ENCODE measurements at places on chromosomes 6 and 20.
A peak's percentile ranks its signal among the peaks of the same experiment; 100 is the strongest.

DNA sequence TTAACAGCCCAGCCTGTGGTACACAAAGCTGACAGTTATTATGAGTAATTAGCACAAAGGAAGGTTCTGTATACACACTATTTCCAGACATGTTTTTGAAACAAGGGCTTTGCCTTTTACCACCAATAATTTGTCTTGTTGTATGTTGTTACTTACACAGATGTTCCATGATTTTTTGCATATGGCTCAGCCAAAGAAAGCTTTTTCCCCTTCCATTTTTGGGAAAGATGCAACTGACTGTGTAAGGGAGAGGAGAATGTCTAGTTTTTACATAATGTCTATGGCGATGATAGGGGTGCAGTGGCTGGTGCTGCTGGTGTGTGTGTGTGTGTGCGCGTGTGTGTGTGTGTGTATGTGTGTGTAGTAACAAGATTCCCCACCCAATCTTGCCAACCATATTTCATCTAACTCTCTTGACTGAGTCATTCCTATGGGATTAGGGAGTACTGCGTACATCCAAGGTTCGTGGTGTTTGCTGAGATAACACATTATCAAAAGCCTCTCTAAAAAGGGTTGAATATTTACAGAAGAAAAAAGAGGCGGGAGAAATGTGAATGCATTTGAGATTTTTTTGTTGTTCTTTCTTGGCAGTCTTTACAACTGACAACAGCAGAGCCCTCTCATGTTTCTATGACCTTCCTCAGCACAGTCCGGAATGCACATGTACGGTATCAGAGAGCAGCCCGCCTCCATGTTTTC, 192.2 kb downstream of the GMPR start:
- no peak for DNase-seq

DNA sequence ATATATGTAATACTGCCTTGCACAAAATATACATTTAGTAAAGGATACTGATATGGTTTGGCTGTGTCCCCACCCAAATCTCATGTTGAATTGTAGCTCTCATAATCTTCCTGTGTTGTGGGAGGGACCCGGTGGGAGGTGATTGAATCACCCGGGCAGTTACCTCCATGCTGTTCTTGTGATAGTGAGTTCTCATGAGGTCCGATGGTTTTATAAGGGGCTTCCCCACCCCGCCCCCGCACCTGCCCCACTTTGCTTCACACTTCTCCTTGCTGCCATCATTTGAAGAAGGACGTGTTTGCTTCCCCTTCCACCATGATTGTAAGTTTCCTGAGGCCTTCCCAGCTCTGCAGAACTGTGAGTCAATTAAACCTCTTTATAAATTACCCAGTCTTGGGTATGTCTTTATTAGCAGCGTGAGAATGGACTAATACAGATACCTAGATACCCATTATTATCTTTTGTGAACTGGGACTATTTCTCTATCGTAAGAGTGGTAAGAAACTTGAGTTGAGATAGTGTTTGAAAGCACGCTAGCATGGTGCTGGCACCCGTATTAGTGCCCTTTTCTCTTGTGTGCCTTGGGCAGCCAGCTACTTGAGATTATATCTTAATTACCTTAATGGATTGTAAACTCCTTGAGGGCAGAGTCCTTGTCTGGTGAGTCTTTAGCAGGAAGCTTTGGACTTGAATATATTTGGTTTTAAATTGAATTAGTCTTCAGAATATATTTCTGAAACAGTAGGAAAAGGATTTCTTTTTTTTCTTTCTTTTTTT, 25.6 kb downstream of the TOP1 start:
- no peak for DNase-seq

GRCh38 chr6:27156874-27157458, 90.5 kb upstream of the PRSS16 start:
- DNase-seq: no peak

DNA sequence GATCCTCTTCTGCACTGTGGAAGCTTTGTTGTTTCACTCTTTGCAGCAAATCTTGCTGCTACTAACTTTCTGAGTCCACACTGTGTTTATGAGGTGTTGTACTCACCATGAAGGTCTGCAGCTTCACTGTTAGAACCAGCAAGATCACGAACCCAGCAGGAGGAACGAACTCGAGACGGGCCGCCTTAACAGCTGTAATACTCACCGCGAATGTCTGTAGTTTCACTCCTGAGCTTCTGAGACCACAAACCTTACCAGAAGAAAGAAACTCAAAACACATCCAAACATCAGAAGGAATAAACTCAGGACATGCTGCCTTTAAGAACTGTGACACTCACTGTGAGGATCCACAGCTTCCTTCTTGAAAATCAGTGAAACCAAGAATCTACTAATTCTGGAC, 48.1 kb upstream of the MBOAT1 start:
- no peak for DNase-seq

DNA sequence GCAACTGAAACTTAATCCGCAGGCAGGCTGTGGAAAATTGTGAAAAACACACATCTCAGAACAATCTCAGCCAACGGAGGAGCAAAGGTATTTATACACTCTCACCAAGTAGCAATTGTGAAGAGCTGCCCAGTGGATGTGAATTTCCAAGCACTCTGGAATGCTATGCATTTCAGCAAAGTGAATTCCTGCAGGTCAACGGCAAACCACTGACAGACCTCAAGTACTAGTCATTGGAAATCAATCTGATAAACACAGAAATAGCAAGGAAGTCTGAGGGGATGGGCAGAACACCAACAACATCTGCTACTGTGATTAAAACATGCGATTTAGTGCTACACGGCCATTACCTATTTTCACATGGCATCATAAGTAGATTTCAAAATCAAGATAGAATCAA, 429.1 kb downstream of the HTR1B start:
- no peak for DNase-seq

DNA sequence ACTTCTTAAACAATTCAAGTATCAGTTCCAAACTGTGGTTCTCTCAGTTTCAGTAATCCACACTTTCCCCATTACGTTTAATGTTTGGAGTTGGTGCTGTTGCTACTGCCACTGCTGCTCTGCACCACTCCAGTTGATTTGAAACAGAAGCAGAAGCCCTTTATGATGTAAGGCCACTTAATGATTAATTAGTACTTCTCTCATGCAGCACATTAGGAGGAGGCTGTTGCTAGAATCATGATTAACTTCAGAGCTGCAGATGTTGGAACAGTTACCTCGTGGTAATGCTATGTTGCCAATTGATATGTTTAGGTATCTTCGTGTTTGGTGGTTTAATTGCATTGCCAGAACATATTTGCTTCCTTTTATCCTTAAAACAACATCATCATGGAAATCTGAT, 986.2 kb upstream of the CITED2 start:
- peak; percentile 6 for DNase-seq

DNA sequence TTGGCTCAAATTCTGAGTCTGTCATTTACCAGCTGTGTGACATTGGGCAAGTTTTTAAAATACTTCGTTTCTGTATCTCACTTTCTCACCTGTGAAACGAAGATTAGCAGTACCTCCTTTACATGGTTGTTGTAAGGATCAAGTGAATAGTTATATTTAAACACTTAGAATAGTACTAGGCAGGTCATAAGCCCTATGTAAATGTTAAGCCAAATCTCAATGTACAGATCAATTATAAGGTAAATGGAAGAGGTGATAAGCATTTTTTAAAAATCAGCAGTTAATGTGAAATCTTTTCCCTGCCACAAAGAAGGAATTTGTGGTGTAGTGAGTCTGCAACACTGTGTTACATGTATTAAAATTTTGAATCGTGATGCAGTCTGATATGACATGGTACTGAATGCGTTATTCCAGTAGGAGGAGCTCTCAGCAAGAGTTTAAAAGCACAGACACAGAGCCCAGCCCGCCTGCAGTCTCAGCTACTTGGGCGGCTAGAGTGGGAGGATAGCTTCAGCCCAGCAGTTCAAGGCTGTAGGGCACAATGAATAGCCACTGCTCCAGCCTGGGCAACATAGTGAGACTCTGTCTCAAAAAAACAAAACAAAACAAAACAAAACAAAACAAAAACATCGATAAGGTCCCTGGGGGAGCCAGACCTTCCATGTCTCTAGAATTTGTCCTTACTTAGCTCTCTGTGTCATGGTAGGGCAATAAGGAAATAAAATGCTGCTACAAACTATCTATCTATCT, 46.0 kb downstream of the GTF2H5 start:
- DNase-seq: peak; percentile 83

GRCh38 chr6:52553719-52554118, 23.1 kb downstream of the TRAM2 start:
- DNase-seq: no peak

- no peak for DNase-seq
Observed at GRCh38 chr20:59564171-59564570, 40.2 kb upstream of the PHACTR3 start.

DNA sequence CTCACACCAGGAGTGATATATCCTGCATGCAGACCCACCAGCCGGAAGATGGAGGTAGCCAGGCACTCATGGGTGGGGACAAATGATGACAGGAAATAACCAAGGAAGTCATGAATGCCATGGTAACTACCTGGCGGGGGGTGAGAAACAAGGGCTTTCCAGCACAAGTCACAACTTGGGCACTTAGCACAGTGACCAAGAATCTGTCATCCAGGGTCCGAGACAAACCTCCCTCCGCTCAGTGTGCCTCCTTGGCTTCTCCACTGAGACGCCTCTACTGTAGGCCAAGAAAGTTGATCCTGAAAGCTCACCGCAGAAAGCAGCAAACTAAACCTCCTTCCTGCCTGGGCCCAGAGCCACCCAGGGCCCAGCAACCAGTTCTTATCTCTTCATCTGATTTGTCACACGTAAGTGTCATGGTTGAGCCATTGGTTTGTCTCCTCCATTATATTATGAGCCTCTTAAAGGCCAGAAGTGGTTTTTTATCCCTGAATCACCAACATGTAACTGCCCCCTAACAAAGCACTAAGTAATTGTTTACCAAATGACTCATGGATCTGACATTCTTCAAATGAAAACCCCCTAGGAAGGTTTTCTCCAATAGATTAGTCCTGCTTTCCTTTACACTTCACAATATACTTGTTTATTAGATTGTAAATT, 84.3 kb upstream of the TAB2 start:
- DNase-seq: peak; percentile 86

GRCh38 chr6:17986656-17987446, 584 bp downstream of the KIF13A start:
- peak; percentile 10 for DNase-seq

DNA sequence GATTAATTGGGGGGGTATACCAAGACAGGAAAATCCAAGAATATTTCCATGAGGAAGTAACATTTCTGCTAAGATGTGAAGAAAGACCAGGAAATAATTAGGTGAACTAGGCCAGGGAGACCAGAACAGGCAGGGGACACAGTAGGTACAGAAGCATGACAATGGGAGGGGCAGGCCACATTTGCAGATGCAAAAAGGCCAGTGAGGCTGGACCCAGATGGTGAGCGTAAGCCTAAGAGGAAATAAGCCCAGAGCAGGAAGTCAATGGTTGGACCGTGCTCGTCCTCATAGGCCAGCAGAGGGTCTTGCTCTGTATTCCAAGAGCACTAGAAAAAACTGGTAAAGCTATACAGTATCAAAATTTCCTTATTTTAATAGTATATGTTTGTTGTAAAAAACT, 9.4 kb downstream of the CEP162 start:
- DNase-seq: no peak

GRCh38 chr6:43509142-43509983, 783 bp downstream of the LRRC73 start:
- DNase-seq: no peak

DNA sequence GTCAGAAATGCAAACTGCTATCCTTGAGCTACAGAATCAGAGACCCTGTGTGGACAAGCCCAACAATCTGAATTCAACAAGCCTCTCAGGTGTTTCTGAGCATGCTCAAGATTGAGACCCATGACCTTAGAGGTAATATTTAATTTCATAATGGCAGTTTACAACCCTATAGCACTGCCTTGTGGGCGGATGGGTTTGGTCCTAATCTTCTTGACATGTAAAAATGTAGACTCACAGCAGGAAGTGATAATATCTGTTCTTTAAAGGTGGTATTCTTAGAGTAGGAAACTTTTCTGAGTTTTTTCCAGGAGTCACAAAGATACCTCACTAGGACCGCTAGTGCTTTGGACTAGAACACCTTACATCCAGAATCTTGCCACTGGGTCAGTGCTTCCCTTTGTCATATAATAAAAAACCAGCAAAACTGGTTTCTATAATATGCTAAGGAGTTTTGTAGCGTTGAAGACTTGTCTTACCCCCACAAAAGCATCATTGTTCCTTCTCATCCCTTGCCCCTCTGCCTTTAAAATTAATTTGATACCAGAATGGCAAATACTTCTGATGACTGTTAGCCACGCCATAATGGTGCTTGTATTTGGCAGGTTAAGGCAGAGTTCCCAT, 52.6 kb downstream of the E2F3 start:
- DNase-seq: no peak

DNA sequence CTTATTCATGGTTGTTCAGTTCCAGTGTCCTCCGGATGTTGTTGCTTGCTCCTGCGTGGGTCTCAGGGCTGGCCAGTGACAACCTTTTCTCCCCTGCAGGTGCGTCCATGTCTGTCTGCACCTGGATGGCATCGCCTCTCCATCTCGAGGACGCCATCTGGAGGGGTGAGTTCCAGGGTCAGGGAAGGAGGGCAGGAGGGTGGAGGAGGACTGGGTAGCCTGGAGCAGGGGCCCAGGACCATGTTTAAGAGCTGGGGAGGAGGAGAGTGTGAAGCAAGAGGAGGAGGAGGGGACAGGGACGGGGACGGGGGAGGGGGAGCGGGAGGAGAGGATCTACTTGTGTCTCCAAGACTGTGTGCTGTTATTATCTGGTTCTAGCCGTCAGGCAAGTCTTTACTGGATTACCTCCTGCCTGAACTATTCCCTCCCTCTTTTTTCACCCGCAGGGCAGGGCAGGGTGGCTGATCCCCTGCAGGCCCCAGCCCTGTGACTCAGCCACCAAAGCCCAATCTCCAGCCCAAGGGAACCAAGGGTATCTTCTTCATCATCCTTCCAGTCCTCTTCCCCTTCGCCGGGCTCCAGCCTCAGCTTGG, 32.2 kb upstream of the TULP1 start:
- no peak for DNase-seq

GRCh38 chr6:27970444-27970843, 13.4 kb downstream of the OR2B6 start:
- no peak for DNase-seq

- DNase-seq: no peak
Observed at GRCh38 chr20:37807471-37808232, 95.3 kb upstream of the VSTM2L start.
